Ovary (tissue), 10 donors: ENCODE measurements at places on chromosomes 4 and X. TPM values are rescaled to one million over a fixed set of nuclear protein-coding genes. Genes with fewer than 3 reads are reported as not detected.

Gene DACH2
- 1.3 TPM for total RNA-seq

- no peak overlapping the region for H3K4me3 ChIP-seq
- H3K4me1 ChIP-seq: peaks cover 4% of the 10 kb centered on the region
- no peak for DNase-seq
These were observed 578 bp upstream of the CORIN start for GRCh38 chr4:47838445-47838844.

Gene BST1
- 8.1 TPM for total RNA-seq

- H3K27ac ChIP-seq: no peak overlapping the region
- no peaks in the 10 kb centered on the region for H3K27me3 ChIP-seq
- no peaks in the 10 kb centered on the region for H3K36me3 ChIP-seq
- no peak overlapping the region for H3K4me3 ChIP-seq
- DNase-seq: no peak
These were observed 386.1 kb upstream of the CNKSR2 start for GRCh38 chrX:20988118-20988517.

Gene RPS6KA3
- total RNA-seq: 30.3 TPM

DNA sequence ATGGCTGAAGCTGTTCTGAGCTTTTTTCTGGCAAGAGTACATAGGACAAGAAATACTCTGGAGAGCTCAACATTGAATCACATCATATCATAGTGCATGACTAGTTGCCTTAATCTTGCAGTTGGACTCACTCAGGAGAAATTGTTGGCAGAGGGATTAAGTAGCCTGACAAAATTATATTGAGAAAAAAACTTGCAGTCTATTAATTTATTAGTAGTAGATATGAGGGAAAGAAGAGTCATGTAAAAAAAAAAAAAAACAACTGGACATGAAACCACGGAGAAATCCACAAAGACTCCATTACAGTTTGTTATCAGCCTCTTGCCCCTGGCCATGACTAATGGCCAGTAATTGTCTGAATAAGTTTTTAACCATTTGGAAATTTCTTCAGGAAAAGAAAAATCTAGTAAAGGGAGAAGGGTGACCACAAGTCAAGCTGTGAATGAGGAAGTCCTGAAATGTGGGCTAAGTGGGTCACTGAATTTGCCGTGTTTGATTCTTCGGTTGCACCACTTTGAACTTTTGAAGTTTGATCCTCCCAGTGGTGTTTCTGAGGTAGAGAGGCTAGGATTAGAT lies 45.6 kb downstream of the FHL1 start:
- H3K27me3 ChIP-seq: no peaks in the 10 kb centered on the region
- H3K27ac ChIP-seq: no peak overlapping the region
- no peaks in the 10 kb centered on the region for H3K36me3 ChIP-seq
- peaks cover 2% of the 10 kb centered on the region for H3K4me1 ChIP-seq
- DNase-seq: no peak
- H3K4me3 ChIP-seq: no peak overlapping the region

- no peak for DNase-seq
- no peaks in the 10 kb centered on the region for H3K36me3 ChIP-seq
- H3K4me1 ChIP-seq: no peaks in the 10 kb centered on the region
- H3K4me3 ChIP-seq: no peak overlapping the region
- no peak overlapping the region for H3K27ac ChIP-seq
- no peaks in the 10 kb centered on the region for H3K27me3 ChIP-seq
These were observed 273.2 kb upstream of the EMCN start for GRCh38 chr4:100790836-100791615.

GRCh38 chr4:71669291-71669690 lies 114.6 kb downstream of the GC start:
- H3K27ac ChIP-seq: no peak overlapping the region
- no peak overlapping the region for H3K4me3 ChIP-seq
- H3K4me1 ChIP-seq: no peaks in the 10 kb centered on the region
- H3K36me3 ChIP-seq: no peaks in the 10 kb centered on the region

DNA sequence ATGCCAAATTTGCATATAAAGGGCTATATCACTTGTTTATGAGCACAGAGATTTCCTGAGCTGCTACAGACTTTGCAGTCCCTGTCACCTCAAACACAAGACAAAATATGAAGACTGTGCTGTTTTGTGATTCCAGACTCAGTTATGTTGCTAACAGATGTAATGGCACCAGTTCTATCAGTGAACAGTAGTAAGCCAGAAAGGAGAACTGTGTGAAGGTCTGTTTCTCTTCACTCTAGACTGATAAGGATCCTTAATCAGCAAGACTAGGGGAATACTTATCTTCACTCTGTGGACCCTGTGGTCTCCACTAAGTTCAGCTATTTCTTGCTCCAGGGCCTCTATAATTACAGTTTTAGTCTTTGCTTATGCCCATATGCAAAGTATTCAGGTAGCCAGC lies 82.7 kb downstream of the ANXA5 start:
- no peak overlapping the region for H3K4me3 ChIP-seq
- no peak for DNase-seq
- no peaks in the 10 kb centered on the region for H3K4me1 ChIP-seq

DNA sequence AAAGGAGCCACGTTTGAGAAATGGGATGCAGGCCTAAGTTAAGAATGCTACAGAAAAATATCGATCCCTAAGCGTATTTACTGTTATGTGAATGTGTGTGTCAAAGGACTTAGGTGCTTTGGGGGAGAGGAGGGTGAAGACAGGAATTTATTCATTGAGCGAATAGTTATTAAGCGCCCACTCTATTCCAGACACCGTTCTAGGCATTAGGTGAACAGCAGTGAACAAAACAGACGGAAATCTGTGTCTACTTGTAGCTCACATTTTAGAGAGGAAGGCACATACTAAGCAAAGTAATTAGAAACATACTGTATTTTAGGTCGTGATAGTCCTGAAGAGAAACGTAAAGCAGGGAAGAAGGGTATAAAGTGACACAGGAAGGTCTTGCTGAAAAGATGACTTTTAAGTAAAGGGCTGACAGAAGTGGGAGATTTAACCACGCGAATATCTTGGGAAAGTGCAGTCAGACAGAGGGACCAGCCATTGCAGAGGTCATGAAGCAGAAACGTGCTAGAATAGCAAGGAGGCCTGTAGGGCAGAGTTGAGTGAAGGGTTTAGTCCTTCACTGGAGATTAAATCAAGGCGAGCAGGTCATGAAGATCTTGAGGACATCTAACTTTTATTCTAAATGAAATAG lies 541 bp downstream of the AIMP1 start:
- no peaks in the 10 kb centered on the region for H3K27me3 ChIP-seq
- H3K4me1 ChIP-seq: peaks cover 6% of the 10 kb centered on the region
- H3K4me3 ChIP-seq: peak overlapping the region; percentile 85
- peak overlapping the region; percentile 94 for H3K27ac ChIP-seq
- no peak for DNase-seq

Gene FOXR2
- not detected for total RNA-seq

- H3K27me3 ChIP-seq: no peaks in the 10 kb centered on the region
- no peak overlapping the region for H3K27ac ChIP-seq
- H3K4me3 ChIP-seq: no peak overlapping the region
- H3K4me1 ChIP-seq: no peaks in the 10 kb centered on the region
- no peaks in the 10 kb centered on the region for H3K36me3 ChIP-seq
- no peak for DNase-seq
These were observed 16.2 kb upstream of the ART3 start for GRCh38 chr4:76058302-76058701.

DNA sequence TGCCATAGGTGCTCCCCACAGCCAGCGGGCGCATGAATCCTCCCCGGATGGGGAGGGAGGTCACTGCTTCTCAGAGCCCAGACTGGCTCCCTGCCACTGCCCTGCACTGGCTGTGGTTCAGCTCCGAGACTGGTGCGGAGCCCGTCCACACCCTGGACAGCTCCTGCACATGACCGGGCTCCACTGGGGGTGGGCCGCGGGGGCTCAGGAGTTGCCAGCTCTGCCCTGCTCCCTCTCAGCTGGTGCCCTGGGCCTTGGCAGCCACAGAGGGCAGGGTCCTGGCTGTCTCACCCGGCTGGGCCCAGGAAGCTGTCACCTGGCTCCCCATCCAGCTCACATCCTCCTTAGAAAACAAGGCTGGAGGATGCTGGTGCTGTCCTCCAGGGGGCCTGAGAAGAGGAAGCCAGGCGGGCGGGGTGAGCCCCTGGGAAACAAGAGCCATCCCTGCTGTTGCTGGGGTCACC lies 64.9 kb upstream of the ADRA2C start:
- no peaks in the 10 kb centered on the region for H3K27me3 ChIP-seq
- H3K4me3 ChIP-seq: no peak overlapping the region
- DNase-seq: no peak
- no peaks in the 10 kb centered on the region for H3K36me3 ChIP-seq

Gene FRG2
- total RNA-seq: not detected

Gene F8A3
- 5.1 TPM for total RNA-seq

Gene PAGE4
- total RNA-seq: 8.7 TPM

- H3K27ac ChIP-seq: no peak overlapping the region
- H3K4me1 ChIP-seq: no peaks in the 10 kb centered on the region
- H3K27me3 ChIP-seq: no peaks in the 10 kb centered on the region
- no peaks in the 10 kb centered on the region for H3K36me3 ChIP-seq
These were observed 43.0 kb upstream of the SCOC start for GRCh38 chr4:140330311-140330900.

GRCh38 chrX:152537373-152537772 lies 86.3 kb upstream of the GABRA3 start:
- no peak overlapping the region for H3K4me3 ChIP-seq
- no peak overlapping the region for H3K27ac ChIP-seq
- H3K4me1 ChIP-seq: no peaks in the 10 kb centered on the region
- DNase-seq: no peak
- H3K27me3 ChIP-seq: no peaks in the 10 kb centered on the region
- H3K36me3 ChIP-seq: no peaks in the 10 kb centered on the region

DNA sequence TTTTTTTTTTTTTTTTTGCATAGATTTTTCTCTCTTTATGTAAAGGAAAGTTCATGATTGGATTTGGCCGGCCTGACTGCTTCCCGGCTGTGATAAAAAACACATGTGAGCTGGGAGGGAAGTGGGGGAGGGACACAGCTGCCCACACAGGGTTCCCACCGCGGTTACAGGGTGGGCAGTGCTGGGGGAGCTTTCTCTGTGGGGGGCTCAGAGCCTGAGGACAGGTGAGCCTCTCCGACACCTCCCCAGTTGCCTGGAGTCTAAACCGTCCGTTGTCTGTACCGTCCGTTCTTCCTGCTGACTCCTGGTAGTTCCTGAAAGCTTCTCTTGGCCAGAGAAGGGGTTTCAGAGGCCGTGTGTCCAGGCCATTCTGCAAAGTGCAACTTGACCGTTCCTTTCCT lies 21.8 kb downstream of the SHOX start:
- H3K4me1 ChIP-seq: no peaks in the 10 kb centered on the region
- no peak overlapping the region for H3K27ac ChIP-seq
- DNase-seq: no peak
- H3K36me3 ChIP-seq: no peaks in the 10 kb centered on the region
- no peak overlapping the region for H3K4me3 ChIP-seq
- no peaks in the 10 kb centered on the region for H3K27me3 ChIP-seq

GRCh38 chr4:176789955-176790354 lies 2.8 kb downstream of the VEGFC start:
- H3K4me3 ChIP-seq: no peak overlapping the region
- H3K27ac ChIP-seq: no peak overlapping the region
- no peaks in the 10 kb centered on the region for H3K27me3 ChIP-seq
- H3K4me1 ChIP-seq: peaks cover 3% of the 10 kb centered on the region
- no peak for DNase-seq

Gene PASD1
- not detected for total RNA-seq

Gene PLK4
- 4.4 TPM for total RNA-seq

DNA sequence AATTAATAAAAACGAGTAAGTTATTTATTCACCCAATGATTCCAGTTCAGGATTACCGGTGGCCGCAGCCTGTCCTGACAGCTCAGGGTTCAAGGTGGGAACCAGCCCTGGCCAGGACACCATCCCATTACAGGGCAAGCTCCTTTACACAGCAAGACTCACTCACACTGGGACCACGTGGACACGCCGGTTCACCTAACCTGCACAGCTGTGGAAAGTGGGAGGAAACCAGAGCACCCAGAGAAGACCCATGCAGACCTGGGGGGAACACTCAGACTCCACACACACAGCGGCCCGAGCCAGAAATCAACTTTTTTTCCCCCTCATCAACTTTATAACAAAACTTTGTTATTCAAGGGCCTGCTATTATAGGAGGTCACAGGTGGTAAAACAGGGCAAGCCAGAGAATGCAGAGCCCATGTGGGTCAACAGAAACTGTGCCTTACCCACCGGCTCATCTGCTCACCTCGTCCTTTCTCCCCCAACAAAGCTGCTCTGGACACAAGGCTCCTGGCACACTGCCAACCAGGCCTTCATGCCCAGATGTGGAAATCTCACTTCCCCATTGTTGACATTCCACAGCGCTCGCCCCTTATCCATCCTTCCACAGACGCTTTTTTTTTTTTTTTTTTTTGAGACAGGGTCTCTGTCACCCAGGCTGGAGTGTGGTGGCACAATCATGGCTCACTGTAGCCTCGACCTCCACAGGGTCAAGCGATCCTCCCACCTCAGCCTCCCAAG lies 8.0 kb upstream of the ODAPH start:
- H3K27me3 ChIP-seq: no peaks in the 10 kb centered on the region
- H3K27ac ChIP-seq: no peak overlapping the region
- DNase-seq: peak; percentile 59
- no peaks in the 10 kb centered on the region for H3K4me1 ChIP-seq
- H3K36me3 ChIP-seq: no peaks in the 10 kb centered on the region

DNA sequence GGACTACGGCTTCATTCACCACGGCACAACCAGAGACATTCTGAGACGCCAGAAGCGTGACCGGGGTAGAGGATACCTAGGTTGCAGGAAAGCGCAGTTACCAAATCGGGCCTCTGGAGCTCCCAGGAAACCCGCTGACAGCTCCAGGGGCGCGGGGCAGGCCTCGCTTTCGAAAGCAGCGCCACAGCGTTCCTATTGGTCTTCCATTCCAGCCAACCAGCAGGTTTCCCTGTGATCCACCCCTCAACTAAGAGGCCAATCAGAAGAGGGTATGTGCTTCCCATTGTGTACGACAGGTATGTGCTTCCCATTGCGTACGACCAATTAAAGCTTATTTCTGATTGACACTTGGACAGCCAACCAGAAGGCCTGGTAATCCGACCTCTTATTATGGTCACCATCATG lies 14.9 kb downstream of the SNX12 start:
- no peak overlapping the region for H3K27ac ChIP-seq
- no peaks in the 10 kb centered on the region for H3K36me3 ChIP-seq
- no peak for DNase-seq
- H3K4me1 ChIP-seq: no peaks in the 10 kb centered on the region

Gene PFKFB1
- total RNA-seq: not detected

DNA sequence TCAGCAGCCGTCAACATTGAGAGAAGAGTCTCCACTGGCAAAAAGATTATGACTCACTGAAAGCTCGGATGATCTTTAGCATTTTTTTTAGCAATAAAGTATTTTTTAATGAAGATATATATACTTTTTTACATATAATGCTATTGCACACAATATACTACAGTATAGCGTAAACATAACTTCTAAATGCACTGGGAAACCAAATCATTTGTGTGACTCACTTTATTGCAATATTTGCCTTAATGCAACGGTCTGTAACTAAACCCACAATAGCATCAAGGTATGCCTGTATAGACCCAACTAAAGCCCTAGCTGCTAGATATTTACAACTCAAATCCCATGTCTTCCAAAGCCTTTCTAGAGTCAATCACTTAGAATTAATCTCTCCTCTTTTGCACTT lies 52.3 kb upstream of the EDNRA start:
- H3K4me1 ChIP-seq: no peaks in the 10 kb centered on the region
- H3K27me3 ChIP-seq: no peaks in the 10 kb centered on the region
- H3K27ac ChIP-seq: no peak overlapping the region
- H3K36me3 ChIP-seq: no peaks in the 10 kb centered on the region
